MV-4-11 (cell line): ENCODE measurements at places on chromosomes 7 and 10.

DNA sequence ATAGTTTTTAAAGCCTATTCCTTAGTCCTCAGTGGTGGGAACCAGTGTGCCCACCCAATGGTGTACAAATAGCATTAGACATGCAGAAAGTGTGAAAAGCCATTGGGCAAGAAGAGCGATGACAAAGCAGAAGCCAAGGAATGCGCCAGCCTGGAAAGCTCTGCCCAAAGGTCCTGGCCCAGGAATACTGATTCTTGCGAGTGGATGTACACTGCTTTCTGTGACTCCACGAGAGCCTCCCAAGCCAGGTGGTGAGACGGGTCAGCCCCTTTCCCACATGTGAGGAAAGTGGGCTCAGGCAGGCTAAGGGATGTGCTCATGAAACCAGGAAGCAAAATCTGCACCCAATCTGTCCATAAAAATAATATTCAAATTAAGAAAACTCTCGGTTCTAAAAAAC is 106.6 kb downstream of the ADCY1 start:
- DNase-seq: no peak

GRCh38 chr10:33553748-33554571 is 219.5 kb upstream of the NRP1 start:
- DNase-seq: no peak

- no peak for DNase-seq
These were observed 172.5 kb downstream of the GLI3 start for GRCh38 chr7:42064534-42064933.

- no peak for DNase-seq
These were observed 868 bp downstream of the EMX2 start for GRCh38 chr10:117543225-117544003.

DNA sequence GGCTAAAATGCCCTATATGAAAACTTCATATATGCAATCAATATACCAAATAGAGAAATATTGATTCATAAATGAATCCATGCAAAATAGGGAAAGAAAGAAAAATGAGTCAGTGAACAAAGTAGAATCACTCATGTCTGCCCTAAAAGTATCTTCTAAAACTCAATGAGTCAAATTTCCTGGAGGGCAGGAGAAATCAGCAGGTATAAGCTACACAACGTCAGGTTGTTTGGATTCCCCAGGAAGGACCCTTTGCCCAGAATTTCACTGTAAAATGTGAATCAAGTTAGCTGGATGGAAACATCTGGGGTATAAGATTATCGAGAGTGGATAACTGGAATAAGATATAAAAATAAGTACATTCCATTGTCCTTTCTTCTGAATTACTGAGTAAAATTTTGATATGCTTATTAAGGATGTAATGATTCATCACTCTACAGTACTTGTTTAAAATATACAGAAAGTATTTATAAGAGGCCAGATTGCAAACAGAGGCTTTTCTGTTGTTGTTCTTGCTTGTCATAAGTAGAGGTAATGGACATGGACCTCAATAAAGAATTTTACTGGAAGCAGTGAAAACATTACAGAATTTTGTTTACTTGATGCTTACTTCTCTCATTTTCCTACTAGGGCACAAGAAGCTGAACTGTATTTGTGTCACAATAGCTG is 99.0 kb downstream of the AGMO start:
- no peak for DNase-seq

DNA sequence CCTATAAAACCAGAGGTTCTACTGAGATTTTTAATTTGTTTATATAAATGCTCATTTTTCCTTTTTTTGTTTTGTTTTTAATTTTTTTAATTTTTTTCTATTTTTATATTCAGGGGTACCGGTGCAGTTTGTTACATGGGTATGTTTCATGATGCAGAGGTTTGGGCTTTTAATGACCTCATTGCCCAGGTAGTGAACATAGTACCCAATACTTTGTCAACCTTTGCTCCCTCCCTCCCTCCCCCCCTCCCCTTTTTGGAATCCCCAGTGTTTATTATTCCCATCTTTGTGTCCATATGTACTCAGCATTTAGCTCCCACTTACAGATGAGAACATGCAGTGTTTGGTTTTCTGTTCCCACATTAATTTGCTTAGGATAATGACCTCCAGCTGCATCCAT is 94.4 kb upstream of the NEBL start:
- no peak for DNase-seq

DNA sequence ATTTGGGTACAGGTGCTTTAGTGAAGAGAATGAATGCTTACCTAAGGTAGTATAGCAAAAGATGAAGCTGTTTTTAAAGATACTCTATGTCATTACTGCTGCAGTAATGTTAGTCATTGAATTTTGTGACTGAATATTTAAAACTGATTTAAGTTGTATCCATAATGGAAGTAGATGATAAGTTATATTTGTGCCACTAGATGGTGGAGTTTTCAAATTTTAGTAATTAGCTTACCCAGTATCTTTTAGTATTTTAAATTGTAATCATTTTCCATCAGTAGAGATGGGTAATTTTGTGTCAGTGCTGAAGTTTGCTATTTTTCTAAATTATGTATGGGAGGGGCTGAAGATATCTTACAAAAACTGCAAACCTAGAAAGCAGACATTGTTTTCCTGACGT is 25.2 kb downstream of the HBP1 start:
- DNase-seq: no peak

DNA sequence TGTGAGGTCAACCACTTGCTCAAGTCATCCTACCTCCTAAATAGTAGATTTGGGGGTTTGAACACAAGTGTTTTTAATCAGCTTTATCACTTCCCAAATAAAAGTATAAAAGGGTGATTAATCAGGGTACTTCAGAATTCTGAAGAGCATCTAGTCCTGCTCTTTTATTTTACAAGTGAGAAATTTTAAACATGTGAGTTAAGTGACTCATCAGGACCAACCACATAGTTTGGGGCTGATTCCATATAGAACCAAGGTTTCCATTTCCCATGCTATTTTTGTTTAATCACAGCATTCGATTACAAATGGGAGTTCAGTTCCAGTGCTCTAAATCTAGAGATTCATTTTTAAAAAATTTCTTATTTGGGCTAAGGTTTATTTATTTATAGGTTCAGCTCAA is 113.4 kb downstream of the GPR158 start:
- DNase-seq: no peak

DNA sequence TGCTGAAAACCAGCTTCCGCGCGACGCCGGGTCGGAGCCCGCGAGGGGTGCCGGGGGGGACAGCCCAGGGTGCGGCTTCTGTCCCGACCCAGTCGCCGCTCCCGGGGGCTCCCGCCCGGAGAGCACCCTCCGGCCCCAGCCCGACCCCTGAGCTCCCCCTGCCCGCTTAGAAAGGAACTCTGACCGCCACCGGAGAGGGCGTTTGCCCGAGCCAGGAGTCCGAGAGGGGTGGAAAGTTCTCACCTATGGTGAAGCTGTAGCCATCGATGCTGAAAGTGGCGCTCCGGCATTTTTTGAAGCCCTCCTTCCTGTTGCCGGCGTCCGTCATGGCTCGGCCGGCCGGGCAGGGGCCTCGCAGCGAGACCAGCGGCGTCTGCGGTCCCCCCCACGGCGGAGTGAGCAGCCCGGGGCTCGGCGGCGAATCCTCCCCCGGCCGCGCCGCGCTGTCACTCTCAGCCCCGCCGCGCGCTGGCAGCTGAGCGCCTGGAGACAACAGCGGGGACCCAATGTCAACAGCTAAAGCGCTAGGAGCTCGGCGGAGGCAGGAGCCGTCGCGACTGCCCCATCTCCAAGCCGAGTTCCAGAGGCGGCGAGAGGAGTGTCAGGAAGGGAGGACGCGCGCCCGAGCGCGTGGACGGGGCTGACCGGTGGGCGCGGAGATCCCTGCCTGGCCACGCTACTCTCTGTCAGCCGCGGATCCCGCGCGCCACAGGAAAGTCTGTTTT is 191.6 kb downstream of the LSM5 start:
- no peak for DNase-seq

- peak; percentile 15 for DNase-seq
These were observed 76.3 kb downstream of the CLIP2 start for GRCh38 chr7:74365322-74366022.

DNA sequence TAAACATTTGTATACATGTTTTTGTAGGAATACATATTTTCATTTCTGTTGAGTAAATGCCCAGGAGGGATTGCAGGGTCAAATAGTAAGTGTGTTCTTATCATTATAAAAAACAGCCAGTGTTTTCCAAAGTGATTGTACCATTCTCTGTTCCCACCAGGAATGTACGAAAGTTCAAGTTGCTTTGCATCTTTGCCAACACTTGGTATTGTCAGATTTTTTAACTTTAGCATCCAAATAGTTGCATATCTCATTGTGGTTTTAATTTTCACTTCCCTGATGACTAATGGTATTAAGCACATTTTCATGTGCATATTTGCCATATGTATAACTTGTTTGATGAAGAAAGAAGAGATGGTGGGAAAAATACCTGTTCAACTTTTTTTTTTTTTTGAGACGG is 213.9 kb downstream of the ZNF365 start:
- DNase-seq: no peak

- no peak for DNase-seq
These were observed 30.3 kb upstream of the ATXN7L1 start for GRCh38 chr7:105906695-105907094.

DNA sequence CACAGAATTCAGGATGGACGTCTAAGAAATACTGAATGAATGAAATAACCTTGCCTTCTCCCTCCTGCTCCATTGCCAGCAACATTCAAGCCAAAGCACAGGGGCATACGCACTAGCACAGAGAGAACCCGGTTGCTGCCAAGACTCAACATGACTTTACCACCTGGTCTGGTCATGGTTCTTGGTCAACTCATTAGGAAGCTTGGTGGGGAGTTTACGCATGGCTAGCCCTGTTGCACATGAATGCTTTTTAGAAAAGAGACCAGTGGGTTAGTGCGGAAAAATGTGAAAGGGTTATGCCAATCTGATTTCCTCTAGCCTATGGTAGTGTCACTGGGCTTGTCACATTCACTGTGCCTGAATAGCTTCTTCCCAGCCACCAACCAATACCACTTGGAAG is 187.6 kb upstream of the NEBL start:
- no peak for DNase-seq

- DNase-seq: no peak
These were observed 103.5 kb upstream of the NANOS1 start for GRCh38 chr10:118926072-118926417.

DNA sequence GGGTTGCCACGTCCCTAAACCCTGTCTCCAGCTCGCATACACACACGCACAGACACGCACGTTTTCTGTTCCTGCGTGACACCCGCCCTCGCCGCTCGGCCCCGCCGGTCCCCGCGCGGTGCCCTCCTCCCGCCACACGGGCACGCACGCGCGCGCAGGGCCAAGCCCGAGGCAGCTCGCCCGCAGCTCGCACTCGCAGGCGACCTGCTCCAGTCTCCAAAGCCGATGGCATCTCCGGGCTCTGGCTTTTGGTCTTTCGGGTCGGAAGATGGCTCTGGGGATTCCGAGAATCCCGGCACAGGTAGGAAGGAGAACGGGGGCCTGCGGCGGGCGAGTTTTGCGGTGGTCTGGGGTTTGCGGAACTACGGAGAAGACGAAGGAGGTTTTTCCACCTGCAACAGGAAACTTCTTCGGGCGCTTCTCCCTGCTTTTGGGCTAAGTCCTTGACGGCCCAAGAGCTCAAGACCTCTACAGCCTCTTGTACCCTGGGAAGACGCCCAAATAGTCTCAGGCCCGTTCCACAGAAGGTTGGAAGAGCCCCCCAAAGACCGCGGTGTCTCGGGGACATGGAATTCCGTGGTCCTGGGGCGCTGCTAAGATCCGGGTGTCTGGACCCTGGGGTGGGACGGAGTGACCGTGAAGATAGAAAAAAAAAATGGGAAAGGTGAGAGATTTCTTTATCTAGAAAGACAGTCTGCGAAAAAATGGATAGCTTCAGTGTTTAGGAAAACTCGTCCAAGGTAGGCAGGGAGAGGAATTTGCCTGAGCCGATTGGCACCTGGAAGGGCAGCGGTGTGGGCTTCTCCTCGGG is at the start of gene GAD2:
Gene GAD2 (plus strand): TSS at position 190 of the 811 bp plus-strand sequence. CDS start 36 bp downstream, at position 226.
- no peak for DNase-seq

DNA sequence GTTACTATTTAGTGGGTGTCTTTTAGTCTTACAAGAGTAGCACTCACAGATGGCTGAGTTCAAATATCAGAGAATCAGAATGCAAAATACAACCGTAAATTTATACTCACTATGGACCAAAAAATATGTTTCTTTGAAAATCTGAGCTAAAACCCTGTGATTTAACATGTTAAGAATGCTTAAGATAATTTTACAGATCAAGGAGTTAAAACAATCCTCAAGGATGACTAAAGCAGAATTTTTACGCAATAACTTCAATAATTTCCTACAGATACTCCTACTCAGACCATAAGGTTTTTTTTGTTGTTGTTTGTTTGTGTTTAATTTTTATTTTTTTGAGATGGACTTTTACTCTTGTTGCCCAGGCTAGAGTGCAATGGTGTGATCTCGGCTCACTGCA is 47.9 kb upstream of the CCDC6 start:
- no peak for DNase-seq

- no peak for DNase-seq
These were observed 35.5 kb downstream of the DLD start for GRCh38 chr7:107926481-107926880.

DNA sequence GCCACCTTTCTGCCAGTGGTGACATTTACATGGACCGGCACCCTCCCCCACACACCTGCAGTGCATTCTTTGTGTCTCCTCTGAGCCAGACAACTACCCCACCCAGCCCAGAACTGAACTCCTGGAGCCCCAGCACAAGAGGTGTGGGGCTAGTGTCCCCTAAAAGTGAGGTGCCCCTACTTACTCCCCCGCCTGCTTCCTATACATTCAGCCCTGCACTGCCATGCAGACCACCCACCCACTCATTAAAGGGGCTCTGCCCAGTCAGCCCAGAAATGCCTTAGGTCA is 1.9 kb downstream of the SAP25 start:
- DNase-seq: no peak

DNA sequence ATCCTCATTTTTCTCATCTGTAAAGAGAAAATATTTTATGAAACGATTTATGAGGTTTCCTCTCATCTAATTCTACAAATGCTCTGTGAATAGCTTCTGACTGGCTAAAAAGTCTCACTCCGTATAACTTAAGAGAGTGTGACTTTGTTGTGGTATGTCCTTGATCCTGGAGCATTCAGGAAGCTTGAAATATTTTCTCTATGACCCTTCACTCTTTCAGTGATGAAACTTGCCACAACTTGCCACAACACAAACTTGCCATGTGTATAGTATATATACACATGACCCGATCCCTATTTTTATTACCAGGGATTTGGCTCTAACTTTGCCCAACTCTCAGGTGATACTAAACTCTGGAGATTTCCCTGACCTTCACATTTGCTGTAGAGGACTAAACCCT is 74.1 kb downstream of the TES start:
- DNase-seq: no peak

DNA sequence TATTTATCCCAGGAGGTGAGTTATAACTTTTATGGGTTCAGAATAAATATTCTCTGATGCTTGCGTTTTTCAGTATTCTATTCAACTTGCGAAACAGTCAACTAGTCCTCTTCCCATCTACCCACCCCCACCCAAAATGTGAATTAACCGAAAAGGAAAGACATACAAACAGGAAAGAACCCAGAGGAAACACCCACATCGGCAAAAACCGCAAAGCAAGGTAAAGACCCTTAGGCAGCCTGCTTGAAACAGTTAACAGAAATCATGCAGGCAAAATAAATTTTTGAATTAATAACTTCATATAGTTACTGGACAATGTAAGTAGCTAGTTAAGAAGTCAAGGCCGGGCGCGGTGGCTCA is 5.4 kb downstream of the ZC3HAV1 start:
- DNase-seq: peak; percentile 50
